ENCODE measurements at places on chromosomes 6 and 20.
A peak's percentile ranks its signal among the peaks of the same experiment; 100 is the strongest.

DNA sequence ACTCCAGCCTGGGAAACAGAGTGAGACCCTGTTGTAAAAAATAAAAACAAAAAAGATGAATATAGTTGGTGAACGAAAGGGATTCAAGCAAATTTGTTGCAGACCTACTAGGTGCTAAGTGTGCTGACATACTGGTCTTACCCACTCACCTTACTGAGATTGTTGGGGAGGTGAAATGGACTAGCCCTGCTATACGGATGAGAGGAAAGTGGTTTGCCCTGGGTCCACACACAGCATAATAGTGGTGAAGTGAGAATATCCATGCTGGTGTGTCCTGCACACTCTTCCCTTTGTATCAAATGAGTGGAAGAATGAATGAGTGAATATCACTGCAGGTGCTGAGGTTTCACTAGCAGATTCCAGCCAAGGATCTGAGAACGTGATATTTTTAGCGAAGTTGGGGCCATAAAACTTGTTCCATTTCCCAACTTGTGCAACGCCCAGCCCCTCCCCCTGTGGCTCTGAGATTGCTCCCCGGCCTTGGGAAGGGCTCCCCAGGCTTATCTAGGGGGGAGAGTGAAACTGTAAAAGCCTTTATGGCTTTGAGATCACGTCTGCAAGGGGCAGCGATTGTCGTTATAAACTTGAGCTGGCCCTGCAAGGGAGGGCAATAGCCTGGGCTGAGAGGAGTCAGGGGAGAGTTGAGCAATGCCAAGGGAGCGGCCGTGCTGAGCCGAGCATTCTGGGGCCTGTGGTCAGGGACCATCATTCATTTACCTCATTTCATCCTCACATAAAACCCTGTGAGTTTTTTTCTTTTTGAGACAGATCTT, 33.2 kb upstream of the TTPAL start:
- DNase-seq, result no peak

DNA sequence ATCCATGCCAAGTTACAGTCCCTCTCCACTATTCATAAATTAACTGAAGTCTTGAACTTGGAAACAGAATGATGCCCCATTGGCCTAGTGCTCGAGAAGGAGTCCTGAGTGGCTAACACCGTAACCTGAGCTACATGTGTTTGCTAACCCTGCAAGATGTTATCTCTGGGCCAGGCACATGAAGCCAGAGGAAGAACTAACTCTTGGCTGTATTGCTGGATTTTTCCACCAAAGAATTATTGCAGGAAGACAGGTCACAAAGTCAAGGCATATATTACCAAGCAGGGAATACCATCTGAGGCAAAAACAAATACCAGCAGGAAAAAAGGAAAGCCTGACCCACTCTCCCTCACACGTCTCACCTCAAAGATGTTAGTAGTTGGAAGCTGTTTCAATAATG, 148.9 kb upstream of the PHACTR1 start:
- DNase-seq, result no peak

DNA sequence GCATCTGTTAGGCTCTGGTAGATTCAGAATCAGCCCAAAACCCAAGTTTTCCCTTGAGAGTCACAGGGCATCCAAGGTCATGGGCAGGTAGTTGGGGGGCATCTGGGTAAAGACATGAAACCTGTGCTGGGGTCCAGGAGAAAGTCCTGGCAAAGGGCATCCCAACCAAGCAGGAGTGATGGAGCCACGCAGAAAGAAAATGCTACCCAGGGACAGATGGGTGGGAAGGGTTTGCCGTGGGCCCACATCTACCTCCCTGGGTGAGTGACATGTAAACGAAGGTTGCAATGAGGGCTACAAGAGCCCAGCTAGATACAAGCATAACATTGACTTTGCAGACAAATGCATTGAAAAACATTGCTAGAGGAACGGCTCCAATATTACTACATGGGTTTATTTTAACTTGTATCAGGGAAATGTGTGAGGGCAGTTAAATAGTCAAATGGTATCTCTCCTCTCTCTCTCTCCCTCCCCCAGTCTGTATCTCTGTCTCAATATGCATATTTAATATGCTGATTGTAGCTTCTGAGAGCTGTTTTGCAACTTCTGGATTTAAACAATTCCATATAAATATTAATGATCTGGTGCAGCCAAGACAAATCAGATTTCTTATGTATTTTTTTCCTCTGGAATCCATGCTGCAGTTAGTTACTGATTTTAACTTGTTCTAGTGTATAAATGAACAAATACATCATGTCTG, 135.7 kb downstream of the SYNDIG1 start:
- no peak for DNase-seq

GRCh38 chr6:124719913-124720312, 242.3 kb upstream of the RNF217 start:
- DNase-seq, result peak; percentile 49

DNA sequence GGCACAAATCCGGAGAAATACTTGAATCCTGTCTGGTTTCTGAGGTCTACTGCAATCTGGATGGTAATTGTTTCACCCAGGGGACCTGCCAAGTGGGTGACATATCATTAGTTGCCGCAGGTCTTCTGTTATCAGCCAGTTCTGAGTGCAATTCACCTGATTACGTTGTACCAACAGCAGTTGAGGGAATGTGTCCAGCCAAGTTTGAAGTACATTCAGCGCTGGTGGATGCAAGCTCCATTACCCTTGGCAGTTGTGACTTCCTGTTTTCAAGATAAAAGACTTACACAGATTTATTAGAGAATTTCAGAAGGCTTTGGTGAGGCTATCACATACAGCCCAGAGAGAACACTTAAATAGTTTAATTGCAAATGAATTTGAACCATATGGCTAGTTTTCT, 42.8 kb downstream of the FNDC1 start:
- DNase-seq, result no peak

DNA sequence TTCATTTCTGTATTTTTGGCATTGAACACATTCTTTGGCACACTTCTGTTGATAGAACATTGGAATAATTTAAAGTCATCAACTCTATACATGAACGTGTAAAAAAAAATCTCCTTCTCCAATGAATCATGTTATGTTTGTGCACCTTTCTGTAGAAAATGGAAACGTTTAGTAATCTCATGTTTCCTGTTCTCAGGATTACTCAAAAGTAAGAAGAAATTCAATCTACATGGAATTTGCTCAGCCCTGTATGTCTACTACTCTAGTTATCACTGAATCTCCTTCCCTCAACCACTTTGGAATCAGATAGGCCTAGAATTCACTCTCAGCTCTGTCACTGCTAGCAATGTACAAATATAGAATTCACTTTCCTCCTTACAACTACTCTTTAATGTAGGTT, 103.6 kb downstream of the COL21A1 start:
- DNase-seq, result no peak

DNA sequence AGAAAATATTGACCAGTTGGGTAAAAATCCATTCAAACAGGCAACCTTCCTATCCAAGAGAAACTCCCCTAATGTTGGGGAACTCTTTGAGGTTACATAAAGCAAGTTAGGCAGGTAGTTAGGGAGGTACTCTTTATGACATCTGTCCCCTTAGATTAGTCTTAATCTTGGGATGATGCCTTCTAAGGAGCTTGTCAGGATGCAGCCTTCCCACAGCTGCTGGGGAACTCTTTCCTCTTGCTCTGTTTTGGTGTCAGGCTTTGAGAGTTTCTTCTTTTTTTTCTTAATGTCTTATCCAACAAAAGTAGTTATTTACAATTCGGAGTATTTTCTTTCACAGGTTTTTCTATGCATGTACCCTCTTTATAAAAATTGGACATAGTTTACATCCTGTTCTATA, 194.8 kb downstream of the CDKAL1 start:
- no peak for DNase-seq

- no peak for DNase-seq
Measured at GRCh38 chr6:157038610-157039009, 261.4 kb downstream of the ARID1B start.

GRCh38 chr6:124441450-124441849, 520.8 kb upstream of the RNF217 start:
- no peak for DNase-seq

- peak; percentile 71 for DNase-seq
Measured at GRCh38 chr20:20568604-20569205, 143.7 kb downstream of the RALGAPA2 start.

DNA sequence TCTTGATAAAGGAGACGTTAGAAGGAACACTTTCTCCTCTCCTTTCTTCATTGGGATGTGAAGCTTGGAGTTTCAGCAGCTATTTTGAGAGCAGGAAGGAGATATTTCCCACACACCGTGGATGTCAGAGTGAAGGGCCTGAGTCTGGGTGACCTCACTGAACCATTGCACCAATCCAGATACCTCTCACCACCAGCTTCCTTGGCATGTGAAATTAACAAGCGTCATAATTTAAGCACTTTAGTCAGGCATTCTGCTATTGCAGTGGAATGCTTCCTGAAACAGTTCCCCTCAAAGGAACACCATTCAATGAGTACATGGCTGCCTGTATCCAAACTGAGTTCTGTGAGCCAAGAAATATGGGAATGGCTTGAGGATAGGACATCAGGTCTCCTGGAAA, 83.7 kb downstream of the CHMP4B start:
- DNase-seq, result no peak

GRCh38 chr6:20826378-20826777, 292.1 kb downstream of the CDKAL1 start:
- DNase-seq, result no peak

GRCh38 chr6:12395898-12396297, 105.7 kb downstream of the EDN1 start:
- DNase-seq, result no peak

DNA sequence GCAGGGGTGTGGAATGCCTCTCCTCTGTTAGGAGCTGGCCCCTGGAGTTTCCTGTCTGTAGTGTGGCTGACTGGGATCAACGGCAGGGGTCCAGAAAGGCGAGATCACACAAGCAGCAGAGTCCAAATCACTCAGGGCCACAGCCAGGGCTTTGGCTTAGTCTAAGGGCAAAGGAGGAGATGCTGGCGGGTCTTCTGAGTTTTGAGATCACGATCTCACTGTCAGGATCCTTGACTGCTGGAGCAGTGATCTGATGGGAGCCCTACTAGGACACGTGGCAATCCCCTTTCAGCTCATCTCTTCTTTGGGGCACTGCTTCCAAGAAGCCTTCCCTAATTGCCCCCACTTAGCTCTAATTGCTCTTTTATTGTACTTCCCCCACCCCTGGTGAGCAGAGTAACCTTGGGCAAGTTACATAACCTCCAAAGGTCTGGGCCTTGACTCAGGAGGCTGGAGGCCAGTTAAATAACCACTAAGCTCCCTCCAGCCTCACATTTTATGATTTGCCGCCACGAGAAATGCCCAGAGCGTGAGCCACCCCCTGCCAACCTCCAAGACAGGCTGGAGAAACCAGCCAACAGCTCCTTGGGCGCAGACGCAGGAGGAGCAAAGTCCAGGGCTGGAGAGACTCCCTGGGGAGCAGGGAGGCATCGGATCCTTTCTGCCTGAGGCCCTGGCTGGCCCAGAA, 12.0 kb downstream of the KCNK5 start:
- no peak for DNase-seq

- no peak for DNase-seq
Measured at GRCh38 chr20:51386586-51386985, 155.9 kb downstream of the NFATC2 start.

DNA sequence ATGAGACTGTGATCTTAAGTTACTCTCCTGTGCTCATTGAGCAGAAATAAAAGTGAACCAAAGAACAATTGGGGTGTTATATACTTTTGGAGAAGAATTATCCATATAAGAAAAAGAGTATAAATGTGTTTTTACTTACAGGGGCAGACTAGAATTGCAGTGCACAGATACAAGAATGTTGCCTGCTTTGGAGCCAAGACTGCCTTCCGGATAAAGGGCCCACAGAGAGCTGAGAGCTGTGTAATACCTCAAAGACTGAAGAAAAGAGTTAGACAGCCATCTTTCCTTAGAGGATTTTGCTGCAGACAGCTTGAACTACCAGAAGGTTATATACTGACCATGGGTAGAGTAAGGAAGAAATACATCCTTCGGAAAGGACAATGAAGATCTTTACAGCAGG, 1235.5 kb upstream of the CITED2 start:
- no peak for DNase-seq

GRCh38 chr20:33211817-33212424, 5.2 kb upstream of the BPIFA3 start:
- peak; percentile 63 for DNase-seq

Measured in NCI-H446 (cell line).